ENCODE measurements at places on chromosomes 7 and 10.
A peak's percentile ranks its signal among the peaks of the same experiment; 100 is the strongest.

- DNase-seq: peak; percentile 75
Measured at GRCh38 chr10:133378251-133379096, 588 bp upstream of the PAOX start.

GRCh38 chr10:11298116-11298515 is 280.4 kb downstream of the CELF2 start:
- DNase-seq: no peak

DNA sequence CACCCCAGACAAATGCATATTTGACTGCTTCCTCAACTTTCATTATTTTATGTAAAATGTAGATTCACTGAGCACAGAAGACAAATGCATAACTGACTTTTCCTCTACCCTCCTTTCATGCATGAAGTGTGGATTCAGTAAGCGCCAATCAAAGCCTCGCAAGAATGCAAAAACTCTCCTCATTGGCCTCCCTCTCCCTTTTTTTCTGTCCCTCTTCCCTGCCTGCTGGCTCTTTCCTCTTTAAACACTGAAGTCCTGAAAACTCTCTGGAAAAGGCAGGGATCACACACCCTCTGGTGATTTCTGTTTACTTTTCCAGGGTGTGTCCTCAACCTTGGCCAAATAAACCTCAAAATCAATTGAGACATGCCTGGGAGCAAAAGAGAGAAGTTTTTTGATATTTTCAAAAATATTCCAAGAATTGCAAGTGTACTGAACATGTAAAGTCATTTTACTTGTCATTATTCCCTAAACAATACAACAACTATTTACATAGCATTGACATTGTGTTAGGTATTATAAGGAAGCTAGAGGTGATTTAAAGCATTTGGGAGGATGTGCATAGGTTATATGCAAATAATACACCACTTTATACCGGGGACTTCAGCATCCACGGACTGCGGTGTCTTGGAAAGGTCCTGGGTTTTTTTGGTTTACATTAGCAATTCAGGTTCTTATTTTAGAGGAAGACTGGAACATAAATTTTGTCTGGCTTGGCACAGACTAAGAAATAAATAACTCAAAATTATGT is 71.4 kb downstream of the SEC61G start:
- DNase-seq: no peak

DNA sequence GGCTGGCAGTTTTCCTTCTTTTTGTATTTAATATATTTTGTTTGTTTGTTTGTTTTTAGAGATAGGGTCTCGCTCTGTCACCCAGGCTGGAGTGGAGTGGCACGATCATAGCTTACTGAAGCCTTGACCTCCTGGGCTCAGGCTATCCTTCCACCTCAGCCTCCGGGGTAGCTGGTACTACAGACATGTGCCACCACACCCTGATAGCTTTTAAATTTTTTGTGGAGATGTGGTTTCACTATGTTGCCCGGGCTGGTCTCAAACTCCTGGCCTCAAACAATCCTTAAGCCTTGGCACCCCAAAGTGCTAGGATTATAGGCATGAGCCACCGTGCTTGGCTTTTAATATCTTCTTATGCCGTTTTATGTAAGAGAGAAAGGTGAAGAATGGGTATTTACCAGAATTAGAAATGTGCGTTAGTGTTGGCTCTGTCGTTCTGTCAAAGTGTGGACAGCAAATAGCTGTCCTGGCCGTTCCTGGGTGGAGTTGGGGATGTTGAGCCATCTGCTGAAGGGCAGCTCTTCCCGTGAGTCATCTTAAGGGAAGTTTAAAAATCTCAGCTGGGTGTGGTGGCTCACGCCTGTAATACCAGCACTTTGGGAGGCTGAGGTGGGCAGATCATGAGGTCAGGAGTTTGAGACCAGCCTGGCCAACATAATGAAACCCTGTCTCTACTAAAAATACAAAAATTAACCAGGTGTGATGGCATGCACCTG is 14.8 kb downstream of the OGDH start:
- no peak for DNase-seq

DNA sequence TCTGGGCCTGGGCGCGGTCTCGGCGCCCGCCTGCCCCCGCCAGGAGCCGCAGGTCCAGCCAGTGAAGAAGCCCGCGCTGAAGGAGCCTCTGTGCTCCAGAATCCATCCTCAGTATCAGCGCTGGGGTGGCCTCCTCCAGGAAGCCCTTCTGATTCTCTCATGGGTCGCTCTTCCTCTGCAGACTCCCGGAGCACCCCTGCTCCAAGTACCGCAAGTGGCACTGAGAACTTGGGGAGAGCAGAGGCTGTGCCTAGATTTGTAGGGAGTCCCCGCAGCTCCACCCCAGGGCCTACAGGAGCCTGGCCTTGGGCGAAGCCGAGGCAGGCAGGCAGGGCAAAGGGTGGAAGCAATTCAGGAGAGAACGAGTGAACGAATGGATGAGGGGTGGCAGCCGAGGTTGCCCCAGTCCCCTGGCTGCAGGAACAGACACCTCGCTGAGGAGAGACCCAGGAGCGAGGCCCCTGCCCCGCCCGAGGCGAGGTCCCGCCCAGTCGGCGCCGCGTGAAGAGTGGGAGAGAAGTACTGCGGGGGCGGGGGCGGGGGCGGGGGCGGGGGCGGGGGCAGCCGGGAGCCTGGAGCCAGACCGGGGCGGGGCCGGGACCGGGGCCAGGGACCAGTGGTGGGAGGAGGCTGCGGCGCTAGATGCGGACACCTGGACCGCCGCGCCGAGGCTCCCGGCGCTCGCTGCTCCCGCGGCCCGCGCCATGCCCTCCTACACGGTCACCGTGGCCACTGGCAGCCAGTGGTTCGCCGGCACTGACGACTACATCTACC is at the start of gene ALOX5:
Gene ALOX5, plus strand, starts transcription at position 641 of the 774 bp plus-strand sequence. Its CDS starts 64 bp downstream, at position 705.
- peak; percentile 63 for DNase-seq

GRCh38 chr7:152537639-152538038 is 101.8 kb upstream of the KMT2C start:
- DNase-seq: no peak

DNA sequence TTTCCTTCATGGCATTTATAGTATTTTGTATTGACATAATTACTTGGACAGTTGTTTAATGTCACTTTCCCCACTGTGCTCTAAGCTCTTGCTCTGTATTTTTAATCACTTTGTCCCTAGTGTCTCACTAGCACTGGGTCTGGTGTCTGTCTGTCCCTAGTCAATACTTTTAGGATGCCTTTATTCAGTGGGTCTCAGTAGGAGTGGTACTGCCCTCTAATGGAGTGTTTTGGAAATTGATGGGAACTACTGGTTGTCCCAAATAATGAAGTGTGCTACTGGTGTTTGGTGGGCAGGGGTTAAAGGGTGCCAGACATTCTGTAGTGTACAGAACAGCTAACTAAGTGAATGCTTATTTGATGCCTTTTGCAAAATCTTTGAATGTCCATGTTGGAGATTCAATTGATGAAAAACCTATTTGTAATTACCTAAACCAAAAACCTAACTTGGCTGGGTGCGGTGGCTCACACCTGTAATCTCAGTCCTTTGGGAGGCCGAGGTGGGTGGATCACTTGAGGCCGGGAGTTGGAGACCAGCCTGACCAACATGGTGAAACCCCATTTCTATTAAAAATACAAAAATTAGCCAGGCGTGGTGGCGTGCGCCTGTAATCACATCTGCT is 33.3 kb downstream of the CDK14 start:
- DNase-seq: no peak

DNA sequence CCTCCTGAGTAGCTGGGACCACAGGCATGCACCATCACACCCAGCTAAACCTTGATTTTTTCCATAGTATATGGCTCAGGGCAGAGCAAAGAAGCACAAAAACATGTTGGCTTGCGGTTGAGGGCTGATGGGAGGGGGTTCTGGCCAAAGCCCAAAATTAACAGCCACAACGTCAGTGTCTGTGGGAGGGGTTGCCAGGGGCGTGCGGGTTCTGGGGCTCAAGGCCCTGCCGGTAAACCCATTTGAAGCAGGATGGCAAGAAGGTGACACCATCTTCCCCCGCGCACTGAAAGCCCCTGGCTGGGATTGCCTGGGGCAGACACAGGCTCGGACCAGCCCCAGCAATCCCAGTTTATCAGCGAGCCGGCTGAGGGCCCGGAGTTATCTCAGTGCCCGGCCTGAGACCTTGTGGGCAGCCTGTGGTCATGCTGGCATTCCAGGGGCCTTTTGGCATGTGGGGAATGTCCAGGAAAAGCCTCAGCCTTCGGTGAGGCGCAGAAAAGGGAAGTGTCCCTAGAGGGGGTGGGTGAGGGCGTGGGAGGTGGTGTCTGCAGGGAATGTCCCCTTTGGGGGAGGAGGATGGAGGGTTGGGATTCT is 167.7 kb upstream of the TNRC18 start:
- DNase-seq: no peak

DNA sequence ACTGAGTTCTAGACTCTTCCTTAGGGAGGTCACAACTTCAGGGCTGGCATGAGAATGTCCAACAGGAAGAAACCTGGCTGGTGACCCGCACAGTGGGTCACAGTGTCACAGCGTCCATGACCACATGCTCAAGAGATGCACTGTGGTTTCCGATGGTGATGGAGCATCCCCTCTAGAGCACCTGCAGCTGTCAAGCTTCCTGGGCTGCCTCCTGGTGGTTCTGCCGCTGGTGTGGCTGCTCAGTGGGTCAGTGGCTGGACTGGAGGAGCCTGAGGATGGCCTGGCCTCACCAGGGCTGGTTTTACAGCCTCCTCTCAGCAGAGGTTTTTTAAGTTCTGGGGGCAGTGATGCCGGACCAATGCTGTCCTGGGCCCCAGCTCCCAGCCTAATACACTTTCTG is 149.3 kb downstream of the SH3PXD2A start:
- DNase-seq: no peak

GRCh38 chr10:75408509-75408875 is 6.9 kb upstream of the ZNF503 start:
- DNase-seq: no peak

GRCh38 chr10:44706745-44707144 is 204.4 kb upstream of the TMEM72 start:
- no peak for DNase-seq

GRCh38 chr7:16404636-16405035 is 16.7 kb downstream of the CRPPA start:
- no peak for DNase-seq

DNA sequence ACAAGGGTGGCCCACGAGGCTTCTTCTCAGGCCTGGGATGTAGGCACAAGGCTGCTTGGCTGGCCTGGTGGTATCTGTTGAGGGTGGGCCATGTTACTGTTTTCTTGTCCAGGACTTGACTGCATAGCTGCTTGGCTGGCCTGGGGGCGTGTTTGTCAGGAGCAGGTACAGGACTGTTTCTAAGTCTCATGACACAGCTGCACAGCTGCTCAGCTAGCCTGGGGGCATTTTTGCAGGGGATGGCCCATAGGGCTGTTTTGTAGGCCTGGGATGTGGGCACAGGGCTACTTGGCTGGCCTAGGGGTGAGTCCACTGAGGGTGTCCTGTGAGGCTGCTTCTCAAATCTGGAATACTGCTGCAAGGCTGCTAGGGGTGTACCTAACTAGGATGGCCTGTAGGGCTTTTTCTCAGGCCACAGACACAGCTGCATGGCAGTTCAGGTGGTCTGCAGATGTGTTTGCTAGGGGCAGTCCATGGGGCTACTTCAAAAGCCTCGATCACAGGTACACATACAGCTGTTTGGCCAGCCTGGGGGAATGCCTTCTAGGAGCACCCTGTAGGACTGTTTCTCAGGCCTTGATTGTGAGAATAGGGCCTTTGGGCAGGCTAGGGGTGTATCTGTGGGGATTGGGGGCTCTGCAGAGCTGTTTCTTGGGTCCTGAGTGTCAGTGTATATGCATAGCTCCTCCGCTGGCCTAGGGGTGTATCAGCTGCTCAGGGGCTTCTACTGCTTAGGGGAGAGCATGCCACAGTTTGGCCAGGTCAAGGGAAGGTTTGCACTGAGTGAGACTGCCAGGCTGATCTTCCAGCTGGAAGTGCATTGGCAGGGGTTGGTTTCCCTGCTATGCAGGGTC is 26.6 kb upstream of the PLA2G12B start:
- DNase-seq: no peak

- DNase-seq: no peak
Measured at GRCh38 chr10:131013281-131013912, 298.1 kb downstream of the TCERG1L start.

DNA sequence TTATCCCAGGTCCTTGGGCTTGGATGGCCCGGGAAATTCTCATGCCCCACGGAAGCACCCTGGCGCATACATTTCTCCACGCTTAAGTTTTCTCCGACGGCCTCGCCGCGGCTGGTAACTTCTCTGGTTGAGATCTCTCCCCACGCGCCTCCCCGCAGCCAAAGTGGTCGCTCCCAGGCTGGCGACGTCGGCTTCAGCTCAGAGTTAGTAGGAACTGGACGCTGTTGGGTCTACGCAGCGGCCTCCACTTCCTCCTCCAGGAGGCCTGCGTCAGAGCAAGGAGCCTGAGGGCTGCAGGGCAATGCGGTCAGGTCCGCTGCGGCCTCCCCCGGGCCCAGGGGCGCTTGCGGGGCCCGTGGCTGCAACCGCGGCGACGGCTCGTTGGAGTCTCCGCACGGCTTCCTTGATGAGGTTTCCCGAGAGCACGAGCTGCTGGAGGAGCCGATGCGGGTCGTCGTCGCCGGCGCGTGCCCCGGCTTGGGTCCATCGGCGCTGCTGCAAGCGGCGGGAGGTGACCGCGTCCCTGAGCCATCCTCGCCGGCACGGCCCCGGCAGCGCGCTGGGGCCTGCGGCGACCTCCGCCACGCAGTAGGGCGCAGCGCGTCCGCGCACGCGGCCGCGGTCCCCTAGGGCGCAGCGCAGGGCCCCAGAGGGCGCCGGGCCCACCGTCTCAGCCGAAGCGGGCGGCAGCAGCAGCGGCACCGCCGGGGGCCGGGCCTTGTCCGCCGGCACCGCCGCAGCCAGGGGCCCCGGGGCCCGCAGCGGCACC is 744 bp downstream of the FRAT2 start:
- peak; percentile 36 for DNase-seq

DNA sequence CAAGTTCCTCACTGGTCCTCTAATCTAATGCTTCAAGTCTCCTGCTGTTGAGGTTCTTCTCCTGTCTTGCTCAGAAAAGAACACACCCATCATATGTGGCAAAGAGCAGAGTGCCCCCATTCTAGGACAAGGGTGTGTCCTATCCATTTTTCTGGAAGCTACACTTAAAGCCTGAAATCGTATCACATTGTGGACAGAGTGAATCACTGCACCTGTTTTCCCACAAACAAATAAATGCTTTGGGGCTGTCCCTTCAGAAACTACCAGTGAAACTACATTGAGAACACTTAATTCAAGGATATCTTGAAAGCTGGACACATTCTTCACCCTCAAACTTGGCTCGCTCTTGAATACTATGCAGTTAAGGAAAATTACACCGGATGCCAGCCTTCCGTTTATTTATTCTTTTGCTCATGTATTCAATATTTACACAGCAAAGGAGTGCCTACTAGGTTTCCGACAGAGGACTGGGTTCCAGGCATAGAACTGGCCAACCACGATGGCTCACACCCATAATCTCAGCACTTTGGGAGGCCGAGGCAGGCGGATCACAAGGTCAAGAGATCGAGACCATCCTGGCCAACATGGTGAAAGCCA is 473.0 kb downstream of the GALNT17 start:
- no peak for DNase-seq

- peak; percentile 87 for DNase-seq
Measured at GRCh38 chr7:102272075-102272916, 14.4 kb upstream of the SH2B2 start.

- no peak for DNase-seq
Measured at GRCh38 chr10:117830205-117830604, 216.5 kb downstream of the RAB11FIP2 start.

- no peak for DNase-seq
Measured at GRCh38 chr7:36367561-36368077, 22.0 kb upstream of the ANLN start.

Measured in CD4-positive, alpha-beta T cell treated with Interleukin-17A for 4 hours (primary cell).